PC-9 (cell line): ENCODE measurements at places on chromosomes 6 and 20. TPM values are rescaled to one million over a fixed set of nuclear protein-coding genes. Genes with fewer than 3 reads are reported as not detected.
A peak's percentile ranks its signal among the peaks of the same experiment; 100 is the strongest.

Gene FOXA2
- total RNA-seq, result not detected in 2 replicates

Gene SULF2
- total RNA-seq, result 439 and 495 TPM in 2 replicates

Gene TINAG
- not detected in 2 replicates for total RNA-seq

Gene FKBP1C
- 0.46 TPM in 1 of 2 replicates, not detected in the other for total RNA-seq

Gene FAM209B
- total RNA-seq, result not detected in 2 replicates

Gene ECHDC1
- 50.4 and 51.4 TPM in 2 replicates for total RNA-seq

Gene TUBB2B
- total RNA-seq, result 1.3 and 2.5 TPM in 2 replicates

Gene TAGAP
- 0.23 TPM in 1 of 2 replicates, not detected in the other for total RNA-seq

Gene RGS19
- total RNA-seq, result 33.3 and 39.2 TPM in 2 replicates

GRCh38 chr6:134816780-134817179, 133.1 kb downstream of the ALDH8A1 start:
- no peak overlapping the region for H3K4me3 ChIP-seq
- H3K27me3 ChIP-seq, result no peaks in the 10 kb centered on the region
- DNase-seq, result no peak

DNA sequence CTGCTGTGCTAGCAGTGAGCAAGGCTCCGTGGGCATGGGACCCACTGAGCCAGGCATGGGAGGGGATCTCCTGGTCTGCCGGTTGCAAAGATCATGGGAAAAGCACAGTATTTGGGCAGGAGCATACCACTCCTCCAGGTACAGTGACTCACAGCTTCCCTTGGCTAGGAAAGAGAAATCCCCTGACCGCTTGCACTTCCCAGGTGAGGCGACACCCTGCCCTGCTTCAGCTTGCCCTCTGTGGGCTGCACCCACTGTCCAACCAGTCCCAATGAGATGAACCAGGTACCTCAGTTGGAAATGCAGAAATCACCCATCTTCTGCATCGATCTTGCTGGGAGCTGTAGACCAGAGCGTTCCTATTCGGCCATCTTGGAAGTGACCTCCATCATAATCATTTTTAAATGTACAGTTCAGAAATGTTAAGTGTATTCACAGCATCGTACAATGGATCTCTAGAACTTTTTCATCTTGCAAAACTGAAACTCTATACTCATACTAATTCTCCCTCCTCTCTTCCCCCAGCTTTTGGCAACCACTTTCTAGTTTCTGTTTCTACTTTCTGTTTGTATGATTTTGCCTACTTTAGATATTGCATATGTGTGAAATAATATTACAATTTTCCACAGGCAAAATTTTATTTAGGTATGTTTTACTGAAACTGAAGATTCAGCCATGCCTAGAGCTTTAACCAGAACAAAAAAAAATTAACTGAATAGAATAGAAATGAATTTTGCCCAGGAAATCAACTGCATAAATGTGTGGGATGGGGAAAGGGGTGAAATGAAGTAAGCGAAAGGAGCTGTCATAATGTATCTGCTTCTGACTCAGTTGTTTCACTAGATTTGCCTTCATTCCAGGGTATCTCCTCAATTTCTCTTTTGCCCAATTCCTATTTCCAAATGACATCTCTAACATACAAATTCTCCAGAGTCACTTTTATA, 100.0 kb downstream of the RWDD2A start:
- H3K4me3 ChIP-seq, result no peak overlapping the region
- DNase-seq, result no peak
- H3K27ac ChIP-seq, result no peak overlapping the region
- H3K36me3 ChIP-seq, result 0 out of 2 replicates have a peak, but pooled peaks cover 3% of the 10 kb centered on the region
- H3K4me1 ChIP-seq, result no peaks in the 10 kb centered on the region

- no peak overlapping the region for H3K4me3 ChIP-seq
- no peak overlapping the region for H3K27ac ChIP-seq
- DNase-seq, result no peak
- H3K36me3 ChIP-seq, result no peaks in the 10 kb centered on the region
- no peaks in the 10 kb centered on the region for H3K4me1 ChIP-seq
- no peaks in the 10 kb centered on the region for H3K27me3 ChIP-seq
Observed at GRCh38 chr6:107187630-107188029, 72.3 kb upstream of the BEND3 start.

DNA sequence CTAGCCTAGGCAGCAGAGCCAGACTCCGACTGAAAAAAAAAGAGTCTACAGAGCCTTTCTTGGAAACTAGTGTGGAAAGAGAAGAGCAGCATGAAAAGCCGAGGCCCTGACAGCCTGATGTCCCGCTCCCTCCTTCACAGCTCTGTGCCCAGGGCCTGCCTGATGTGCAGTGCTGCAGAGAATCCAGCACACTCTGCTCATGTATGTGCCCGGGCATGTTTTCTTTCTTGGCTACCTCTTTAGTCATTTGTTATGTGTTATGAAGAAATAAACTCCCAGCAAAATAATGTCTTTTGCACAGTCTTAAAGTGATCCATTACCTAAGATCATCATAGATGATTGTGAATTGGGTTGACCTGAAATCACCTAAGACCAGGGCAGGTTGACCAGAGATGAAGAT, 78.1 kb upstream of the EZR start:
- H3K27ac ChIP-seq, result no peak overlapping the region
- no peaks in the 10 kb centered on the region for H3K36me3 ChIP-seq
- DNase-seq, result no peak

DNA sequence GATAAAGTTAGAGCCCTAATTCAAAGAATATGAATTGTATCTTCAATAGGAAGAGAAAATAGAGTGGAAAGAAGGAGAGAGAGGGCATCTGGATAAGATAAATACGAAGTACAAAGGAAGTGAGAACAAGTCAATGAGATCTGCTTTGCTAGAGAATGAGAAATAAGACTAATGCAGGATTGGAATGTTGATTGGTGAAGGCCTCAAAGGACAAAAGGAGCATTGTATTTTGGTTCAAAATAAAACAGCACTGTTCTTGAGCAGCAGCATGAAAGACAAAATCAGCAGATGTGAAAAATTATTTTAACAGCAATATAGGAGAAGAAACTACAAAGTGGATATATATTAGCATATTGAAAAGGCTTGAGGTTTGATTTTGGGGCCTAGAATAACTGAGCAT, 5.1 kb upstream of the TMEM244 start:
- H3K4me1 ChIP-seq, result no peaks in the 10 kb centered on the region
- no peaks in the 10 kb centered on the region for H3K27me3 ChIP-seq
- H3K4me3 ChIP-seq, result no peak overlapping the region
- DNase-seq, result no peak
- no peaks in the 10 kb centered on the region for H3K36me3 ChIP-seq

DNA sequence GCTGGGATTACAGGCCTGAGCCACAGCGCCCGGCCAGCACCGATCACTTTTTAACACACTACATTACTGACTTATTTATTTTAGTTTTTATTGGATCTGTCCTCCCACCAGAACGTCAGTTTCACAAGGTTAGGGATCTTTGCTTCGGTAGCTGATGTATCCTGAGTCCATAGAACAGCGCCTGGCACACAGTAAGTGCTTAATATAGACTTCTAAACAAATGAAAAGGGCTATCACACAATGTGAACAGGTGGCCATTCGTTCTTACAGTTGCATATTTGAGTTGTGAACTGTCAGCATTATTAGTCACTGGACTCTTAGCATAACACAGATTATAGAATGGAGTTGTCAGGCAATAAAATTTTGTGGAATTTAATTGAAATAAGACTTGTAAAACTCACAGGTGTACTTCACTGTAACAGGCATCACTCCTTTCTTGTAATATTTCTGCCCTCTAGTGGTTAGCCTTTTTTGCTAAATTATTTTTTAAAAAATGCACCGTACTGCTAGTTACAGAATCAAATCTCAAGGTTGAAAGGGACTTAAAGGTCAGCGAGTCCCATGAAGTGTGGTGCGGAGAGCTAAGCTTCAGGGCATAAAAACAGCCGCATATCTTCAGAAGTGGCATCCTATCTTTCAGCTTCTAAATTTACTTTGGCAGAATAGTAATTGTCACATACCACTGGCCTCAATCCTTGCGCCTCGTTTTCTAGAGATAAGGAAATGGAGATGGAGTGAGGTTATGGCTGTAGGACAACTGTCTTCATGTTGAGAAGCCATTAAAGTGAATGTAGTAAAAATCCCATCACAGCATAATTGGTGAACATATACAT, 3.4 kb upstream of the TBC1D7 start:
- H3K4me1 ChIP-seq, result peaks cover 13% of the 10 kb centered on the region
- peak; percentile 74 for DNase-seq
- no peak overlapping the region for H3K27ac ChIP-seq
- H3K27me3 ChIP-seq, result no peaks in the 10 kb centered on the region
- H3K36me3 ChIP-seq, result no peaks in the 10 kb centered on the region

DNA sequence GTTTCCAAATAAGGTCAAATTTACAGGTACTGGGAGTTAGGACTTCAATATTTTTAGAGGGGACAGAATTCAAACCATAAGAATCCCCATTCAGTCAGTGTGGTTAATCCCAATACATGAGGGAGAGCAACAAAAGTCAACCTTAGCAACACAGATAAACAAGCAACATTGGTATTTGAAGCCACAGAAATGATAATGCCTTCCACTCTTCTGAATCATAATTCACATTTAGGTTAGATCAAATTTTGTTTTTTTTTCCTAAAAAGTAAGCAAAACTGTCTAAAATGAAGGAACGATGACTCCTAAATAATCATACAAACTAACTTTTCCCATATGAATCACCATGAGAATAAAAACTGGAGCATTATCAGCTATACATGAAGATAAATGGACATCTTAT, 246.0 kb upstream of the TENT5A start:
- H3K36me3 ChIP-seq, result no peaks in the 10 kb centered on the region
- peaks cover 37% of the 10 kb centered on the region for H3K4me1 ChIP-seq
- no peaks in the 10 kb centered on the region for H3K27me3 ChIP-seq
- no peak for DNase-seq

DNA sequence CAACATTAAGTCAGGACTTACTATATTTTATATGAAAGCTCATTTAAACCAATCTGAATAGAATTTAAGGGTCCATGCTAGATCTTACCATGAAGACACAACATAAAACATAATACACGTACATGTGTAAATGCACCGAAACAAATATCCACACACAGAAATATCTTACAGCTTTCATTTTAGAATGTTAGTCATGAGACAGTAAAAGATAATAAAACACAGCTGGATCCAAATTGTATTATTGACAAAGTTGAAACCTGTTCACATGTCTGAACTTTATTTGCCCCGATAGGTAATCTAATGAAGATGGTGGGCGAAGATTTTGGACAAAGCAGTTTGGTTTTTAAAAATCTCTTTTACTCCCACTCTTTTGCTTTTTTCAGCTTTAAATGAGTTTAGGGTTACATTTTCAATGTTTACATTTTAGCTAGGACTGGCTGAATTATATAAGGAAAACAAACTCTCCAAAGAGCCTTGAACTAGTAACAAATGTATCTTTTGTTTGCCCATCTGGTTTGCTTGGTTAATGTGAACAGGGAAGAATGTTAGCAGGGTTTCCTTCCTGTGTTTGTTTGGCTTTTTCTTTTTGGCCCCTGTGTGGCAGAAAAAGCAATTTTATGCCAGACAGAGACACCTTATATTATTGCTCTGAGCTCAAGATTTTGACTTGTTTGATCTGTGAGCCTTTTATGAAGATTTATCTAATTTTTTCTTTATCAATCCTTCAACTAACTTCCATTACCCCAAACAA, 5.1 kb upstream of the TMEM181 start:
- no peaks in the 10 kb centered on the region for H3K27me3 ChIP-seq
- 0 out of 2 replicates have a peak, but pooled peaks cover 6% of the 10 kb centered on the region for H3K4me1 ChIP-seq
- no peaks in the 10 kb centered on the region for H3K36me3 ChIP-seq
- no peak overlapping the region for H3K4me3 ChIP-seq

DNA sequence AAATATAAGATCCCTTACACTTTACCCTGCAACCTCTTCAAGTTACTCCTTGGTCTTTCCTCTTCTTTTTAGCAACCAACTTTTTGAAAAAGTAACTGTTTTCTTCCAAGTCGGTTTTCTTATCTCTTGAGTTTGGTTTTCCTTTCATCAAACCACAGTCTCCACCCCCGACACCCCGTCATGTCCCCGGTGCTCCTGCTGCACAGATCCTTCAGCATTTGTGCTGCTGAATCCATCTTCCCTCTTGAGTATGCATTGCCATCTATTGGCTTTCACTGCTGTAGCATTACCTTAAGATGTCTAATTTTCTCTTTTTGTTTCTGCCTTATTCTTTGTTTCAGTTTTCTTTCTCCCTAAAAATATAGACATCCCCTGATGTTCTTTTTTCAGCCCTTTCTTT, 11.9 kb upstream of the TNFRSF21 start:
- no peaks in the 10 kb centered on the region for H3K27me3 ChIP-seq
- H3K4me3 ChIP-seq, result no peak overlapping the region
- no peaks in the 10 kb centered on the region for H3K4me1 ChIP-seq
- H3K36me3 ChIP-seq, result no peaks in the 10 kb centered on the region

- no peaks in the 10 kb centered on the region for H3K27me3 ChIP-seq
- DNase-seq, result no peak
- H3K36me3 ChIP-seq, result no peaks in the 10 kb centered on the region
- no peak overlapping the region for H3K27ac ChIP-seq
Observed at GRCh38 chr20:48766961-48767960, 60.5 kb downstream of the PREX1 start.

DNA sequence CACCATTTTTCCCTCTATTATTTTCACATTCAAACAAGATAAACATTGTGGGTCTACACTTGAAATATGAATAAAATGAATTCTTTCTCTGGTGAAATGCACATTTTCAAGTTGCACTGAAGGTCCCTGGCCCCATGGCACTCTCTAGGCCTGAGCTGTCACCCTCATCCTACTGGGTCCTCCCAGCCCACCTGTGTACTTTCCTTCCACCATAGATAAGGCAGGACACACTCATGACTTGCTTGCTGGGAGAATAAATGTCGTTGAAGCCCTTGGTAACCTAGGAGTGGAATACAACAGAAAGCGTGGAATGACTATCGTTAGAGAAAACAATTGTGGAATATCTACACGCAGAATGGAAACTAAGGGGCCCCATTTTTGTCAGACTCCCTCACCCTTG, 101.0 kb upstream of the QKI start:
- no peak for DNase-seq
- no peaks in the 10 kb centered on the region for H3K36me3 ChIP-seq
- peaks cover 41% of the 10 kb centered on the region for H3K4me1 ChIP-seq
- H3K27ac ChIP-seq, result no peak overlapping the region
- no peaks in the 10 kb centered on the region for H3K27me3 ChIP-seq

GRCh38 chr20:60509407-60509806, 551.2 kb downstream of the CDH26 start:
- H3K27me3 ChIP-seq, result peaks cover 58% of the 10 kb centered on the region
- H3K4me3 ChIP-seq, result no peak overlapping the region

DNA sequence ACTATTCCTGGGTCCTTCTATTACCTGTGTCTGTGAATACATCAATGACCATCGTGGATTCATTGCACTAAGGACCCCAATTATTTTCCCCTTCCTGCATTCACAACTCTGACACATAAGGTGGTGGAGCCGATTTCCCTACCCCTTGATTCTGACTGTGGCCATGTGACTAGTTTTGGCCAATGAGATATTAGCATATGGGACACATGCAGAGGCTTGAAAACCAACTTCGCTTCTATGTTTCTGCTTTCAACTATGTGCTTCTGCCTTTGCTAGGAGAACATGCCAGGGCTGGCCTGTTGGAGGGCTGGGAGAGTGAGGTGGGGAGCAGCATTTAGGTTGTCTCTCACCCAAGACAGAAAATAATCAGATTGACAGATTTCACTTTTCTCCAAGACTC, 483.1 kb upstream of the JAG1 start:
- H3K36me3 ChIP-seq, result no peaks in the 10 kb centered on the region
- H3K27ac ChIP-seq, result no peak overlapping the region
- no peak for DNase-seq
- H3K4me1 ChIP-seq, result 0 out of 2 replicates have a peak, but pooled peaks cover 5% of the 10 kb centered on the region

GRCh38 chr20:37284691-37285161, 4.7 kb upstream of the MANBAL start:
- no peaks in the 10 kb centered on the region for H3K36me3 ChIP-seq
- no peaks in the 10 kb centered on the region for H3K27me3 ChIP-seq

GRCh38 chr6:150959166-150959565, 93.7 kb downstream of the MTHFD1L start:
- no peak overlapping the region for H3K27ac ChIP-seq
- peaks cover 35% of the 10 kb centered on the region for H3K36me3 ChIP-seq
- DNase-seq, result no peak
- no peaks in the 10 kb centered on the region for H3K27me3 ChIP-seq
